ENCODE measurements at places on chromosomes 6 and 20. TPM values are rescaled to one million over a fixed set of nuclear protein-coding genes. Genes with fewer than 3 reads are reported as not detected.

CD24 gene
- 0.97 TPM for total RNA-seq

RFX6 gene
- total RNA-seq, result not detected

WFDC2 gene
- not detected for total RNA-seq

MYL9 gene
- 1.7 TPM for total RNA-seq

ENPP1 gene
- total RNA-seq, result 3.6 TPM

RBM24 gene
- 1.3 TPM for total RNA-seq

SIGLEC1 gene
- total RNA-seq, result not detected

BPIFB4 gene
- total RNA-seq, result not detected

FAM184A gene
- under 0.01 TPM for total RNA-seq

GHRH gene
- not detected for total RNA-seq

TSBP1 gene
- total RNA-seq, result not detected

RNF146 gene
- 48.3 TPM for total RNA-seq

Measured in epithelial cell of umbilical artery (primary cell).